SW 1271 (cell line): ENCODE measurements at places on chromosomes 5 and 9.

DNA sequence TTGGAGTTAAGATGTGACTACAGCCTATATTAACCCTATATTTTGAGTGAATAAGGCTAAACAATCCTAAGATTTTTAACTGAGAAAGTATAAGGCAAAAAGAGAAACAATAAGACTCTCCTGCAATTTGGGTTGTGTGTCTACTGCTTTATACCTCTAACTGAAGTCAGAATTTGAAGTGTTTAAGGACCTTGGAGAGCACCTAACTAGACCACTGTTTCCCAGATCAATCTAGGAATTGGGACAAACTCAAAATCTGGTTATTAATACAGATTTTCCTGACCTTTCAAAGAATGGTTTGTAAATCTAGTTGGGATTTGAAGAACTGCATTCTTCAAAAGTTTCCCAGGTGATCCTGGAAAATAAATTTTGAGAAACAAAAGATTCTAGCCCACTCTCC, 42.1 kb downstream of the GABRA1 start:
- no peak for DNase-seq

GRCh38 chr5:108681079-108681921, 66.4 kb upstream of the FER start:
- peak; percentile 38 for DNase-seq

DNA sequence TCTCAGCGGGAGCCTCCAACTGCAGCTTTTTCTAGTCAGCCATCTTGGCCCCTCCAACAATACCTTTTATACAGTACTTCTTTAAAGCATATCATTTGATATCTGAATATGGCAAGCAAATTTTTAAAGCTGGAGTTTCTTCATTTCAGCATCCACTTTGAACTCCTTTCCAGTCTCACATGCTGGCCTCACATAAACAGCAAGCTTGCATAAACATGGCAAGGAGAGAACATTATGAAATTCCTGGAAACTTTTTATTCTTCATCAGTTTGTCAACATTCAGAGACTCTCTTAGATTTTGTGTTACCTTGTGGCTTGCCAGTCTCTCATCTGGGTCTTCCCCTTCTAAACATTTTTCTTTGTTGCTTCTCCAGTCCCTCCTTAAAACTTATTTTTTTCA, 745.3 kb downstream of the NR2F1-AS1 start:
- no peak for DNase-seq

DNA sequence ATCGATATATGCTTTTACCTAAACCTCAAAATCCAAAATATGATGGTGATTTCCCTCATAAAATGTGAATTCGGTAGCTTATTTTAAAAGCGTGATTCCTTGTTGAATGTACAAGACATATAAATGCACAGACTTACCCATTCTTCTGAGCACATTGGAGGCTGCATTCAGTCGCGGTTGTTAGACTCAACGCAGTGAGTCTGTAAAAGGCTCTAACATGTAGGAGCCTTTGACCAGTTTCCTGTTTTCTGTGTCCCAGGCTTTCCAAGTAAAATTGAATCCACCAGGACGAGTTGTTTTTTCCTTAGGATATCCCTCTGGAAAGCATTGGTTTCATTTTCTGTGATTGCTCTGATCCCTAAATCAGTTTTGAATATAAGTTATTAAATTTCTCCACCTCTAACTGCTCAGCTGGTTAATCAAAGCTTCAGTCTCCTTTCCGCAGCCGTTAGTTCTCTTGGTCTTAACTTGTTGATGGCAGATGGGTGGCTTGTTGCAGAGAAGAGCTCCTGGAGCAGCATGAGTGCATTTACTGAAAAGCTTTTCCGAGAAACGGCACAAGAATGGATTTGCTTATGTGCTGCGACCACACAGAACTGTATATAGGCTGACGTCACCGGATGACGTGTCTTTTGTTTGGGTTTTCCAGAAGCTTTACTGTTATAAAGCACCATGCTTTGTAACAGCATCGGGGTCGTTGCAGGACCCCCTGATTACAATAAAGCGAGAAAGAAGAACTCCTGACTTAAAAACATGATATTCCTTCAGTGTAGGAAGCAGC, at the start of gene LRRTM2:
Gene LRRTM2, minus strand, starts transcription at position 565 of the 781 bp plus-strand sequence. Its CDS starts 424 bp downstream, at position 141.
- no peak for DNase-seq

DNA sequence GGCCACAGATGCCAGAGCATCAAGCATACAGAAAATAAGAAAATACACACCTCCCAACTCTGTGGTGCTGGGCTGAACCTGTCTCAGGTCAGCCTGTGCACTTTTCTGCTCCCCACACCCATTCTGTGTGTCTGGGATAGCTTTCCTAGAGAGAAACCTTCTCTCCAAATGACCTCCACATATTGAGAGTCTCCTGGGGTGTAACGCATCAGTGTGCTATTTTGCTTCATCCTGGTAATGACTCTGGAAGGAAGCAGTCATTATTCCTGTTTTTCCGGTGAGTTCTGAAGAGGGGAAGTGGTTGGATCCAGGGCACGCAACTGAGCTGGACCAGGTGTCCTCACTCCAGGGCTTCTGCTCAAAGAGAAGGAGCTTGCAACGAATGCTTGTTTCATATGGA, 73.2 kb upstream of the SH3PXD2B start:
- DNase-seq, result no peak

DNA sequence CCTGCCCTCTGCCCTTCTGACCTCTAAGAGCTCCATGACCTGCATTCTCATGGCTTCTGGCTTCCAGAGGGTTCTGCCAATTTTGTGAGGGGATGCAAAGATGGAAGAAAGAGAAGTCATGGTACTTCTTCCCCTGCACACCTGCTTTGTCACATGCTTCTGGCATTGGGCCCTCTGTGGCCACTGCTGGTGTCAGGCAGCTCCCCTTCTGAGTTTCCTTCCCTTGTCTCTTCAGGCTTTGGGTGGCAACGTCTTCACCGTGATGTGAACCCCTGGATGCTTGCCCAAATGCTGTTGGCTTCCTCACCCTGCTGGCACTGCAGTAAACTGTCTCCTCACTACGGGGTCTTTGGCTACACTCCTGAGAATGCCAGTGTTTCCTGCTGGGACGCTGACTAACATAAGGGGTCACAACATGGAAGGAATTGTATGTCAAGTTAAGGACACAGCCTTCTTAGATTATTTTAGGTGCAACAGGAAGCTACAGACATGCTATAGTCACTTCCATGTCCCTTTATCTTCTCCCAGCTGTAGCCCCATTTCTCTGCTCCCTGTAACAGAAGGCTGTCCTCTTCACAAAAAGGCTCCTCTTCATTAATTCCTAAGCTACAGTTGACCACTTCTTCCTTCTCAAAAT, 8.9 kb upstream of the CLINT1 start:
- DNase-seq, result no peak

DNA sequence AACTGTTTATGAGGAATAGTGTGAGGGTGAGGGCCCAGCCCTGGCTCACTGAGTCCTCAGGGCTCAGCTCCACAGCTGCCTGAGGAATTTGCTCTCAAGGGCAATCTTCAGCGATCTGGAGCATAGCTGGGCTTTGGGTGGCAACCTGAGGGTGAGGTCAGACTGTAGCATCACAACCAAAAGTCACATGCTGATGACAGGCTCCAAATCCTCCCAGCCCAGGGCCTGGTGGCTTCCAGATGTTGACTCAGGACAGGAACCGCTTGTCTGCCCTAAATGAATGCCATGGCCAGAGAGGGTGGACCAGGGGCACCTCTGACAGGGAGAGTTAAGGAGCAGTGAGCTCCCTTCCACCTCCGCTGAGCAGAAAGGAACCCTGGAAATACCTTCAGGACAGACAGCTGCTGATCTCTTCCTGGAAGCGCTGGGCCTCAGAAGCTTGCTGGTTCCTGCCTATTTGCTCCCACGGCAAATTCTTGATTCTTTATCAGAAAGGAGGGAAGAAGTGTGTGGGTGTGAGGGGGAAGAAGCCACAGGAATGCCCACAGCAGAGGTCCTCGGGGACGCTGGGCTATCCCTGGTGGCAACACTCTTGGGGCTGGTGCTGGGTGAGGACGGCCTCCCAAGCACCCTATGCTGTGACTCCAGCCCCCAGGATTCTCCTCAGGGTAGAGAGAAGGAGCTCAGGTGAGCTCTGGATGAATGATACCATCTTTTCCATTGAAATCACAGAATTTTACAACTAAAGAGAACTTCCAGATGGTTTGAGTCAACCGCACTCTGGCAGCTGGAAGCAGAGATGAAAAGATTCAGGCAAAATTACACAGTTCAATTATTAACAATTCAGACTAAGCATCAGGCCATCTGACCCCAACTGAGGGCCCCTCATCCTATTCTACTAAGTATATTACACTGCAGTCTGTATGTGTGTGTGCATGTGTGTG, 13.8 kb upstream of the CTSL start:
- DNase-seq, result no peak

- DNase-seq, result no peak
Measured at GRCh38 chr9:121331549-121331948, 38.5 kb downstream of the STOM start.

GRCh38 chr5:53180538-53180937, 71.0 kb upstream of the MOCS2 start:
- DNase-seq, result no peak

DNA sequence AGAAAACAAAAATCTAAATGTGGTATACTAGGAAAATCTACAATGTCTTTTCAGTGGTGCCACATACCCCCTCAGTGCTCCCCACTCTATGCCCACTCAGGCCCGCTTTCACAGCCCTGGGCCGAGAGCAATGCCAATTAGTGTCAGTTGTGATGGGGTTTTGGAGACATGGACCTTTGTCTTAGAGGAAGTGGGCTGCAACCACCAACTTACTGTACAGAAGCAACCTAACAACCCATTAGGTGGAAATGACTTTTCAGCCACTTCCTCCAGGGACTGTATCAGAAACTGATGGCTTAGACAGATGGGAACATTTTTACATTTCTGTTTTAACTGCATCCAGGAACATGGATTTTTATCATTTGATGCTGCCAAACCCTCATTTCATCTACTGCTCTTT, 268.0 kb downstream of the BNC2 start:
- DNase-seq, result no peak

DNA sequence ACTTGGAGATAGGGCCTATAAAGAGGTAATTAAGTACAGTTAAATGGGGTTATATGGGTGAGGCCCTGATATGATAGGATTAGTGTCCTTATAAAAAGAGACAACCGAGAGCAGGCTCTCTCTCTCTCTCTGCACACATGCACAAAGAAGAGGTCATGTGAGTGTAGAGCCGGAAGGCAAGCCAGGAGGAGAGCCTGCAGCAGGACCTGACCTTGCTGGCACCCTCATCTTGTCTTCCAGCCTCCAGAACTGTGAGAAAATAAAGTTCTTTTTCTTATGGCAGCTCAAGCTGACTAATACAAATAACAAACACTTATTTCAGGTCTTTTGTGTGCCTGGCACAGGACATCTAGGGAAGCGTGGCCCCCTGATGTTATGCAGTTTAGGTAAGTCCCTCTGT, 62.1 kb downstream of the ARHGAP26 start:
- DNase-seq, result no peak

- no peak for DNase-seq
Measured at GRCh38 chr9:95138474-95138873, 179.0 kb downstream of the FANCC start.

DNA sequence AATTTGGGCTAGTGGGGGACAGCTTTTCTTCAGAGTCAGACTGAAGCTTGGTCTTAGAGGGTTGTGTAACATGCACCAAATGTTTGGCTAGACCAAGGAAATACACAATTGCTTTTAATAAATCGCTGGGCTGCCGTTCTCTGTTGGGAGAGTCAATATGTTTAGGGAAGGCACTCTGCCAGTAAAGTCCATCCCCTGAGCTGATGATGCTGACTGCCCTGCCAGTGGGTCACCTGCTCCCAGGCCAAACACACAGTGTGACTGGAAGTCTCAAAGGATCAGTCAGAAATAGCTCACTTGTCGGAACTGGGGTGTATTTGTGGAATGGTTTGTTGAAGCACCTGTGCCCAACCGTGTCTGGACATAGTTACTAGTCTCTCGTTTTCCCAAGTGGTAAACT, 17.9 kb upstream of the ZNF474 start:
- no peak for DNase-seq

- no peak for DNase-seq
Measured at GRCh38 chr5:179244044-179244443, 101.2 kb downstream of the ADAMTS2 start.

- DNase-seq, result peak; percentile 19
Measured at GRCh38 chr9:35757226-35757891, 3.3 kb upstream of the MSMP start.

GRCh38 chr5:111782216-111782615, 25.2 kb upstream of the NREP start:
- DNase-seq, result no peak

- DNase-seq, result no peak
Measured at GRCh38 chr9:87206064-87206661, 258.9 kb upstream of the GAS1 start.

DNA sequence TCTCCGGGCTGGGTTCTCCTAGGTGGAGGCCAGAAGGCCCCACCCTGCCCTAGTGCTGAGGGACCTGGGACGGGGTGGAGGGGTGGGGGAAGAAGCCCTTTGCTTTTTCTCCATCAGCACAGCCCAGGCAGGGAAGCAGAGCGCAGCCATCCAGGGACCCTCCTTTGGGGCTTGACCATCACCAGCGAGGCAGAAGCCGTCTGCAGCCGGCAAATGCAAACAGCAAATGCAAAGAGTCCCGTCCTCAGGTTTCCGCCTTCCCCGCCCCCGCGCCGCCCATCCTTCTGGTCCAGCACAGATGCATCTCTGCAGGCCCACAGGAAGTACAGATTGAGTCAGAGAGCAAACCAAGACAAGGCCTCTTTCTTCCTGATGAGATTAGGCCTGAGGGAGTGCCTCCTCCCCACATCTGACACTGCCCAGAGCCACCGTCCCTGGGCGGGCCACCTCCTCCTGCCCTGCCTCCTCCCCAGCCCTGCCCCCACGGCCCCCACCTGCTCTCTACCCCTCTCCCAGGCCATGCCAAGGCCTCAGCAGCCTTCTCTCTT, 23.4 kb downstream of the CORO2A start:
- DNase-seq, result no peak

- peak; percentile 67 for DNase-seq
Measured at GRCh38 chr5:107248066-107248695, 422.6 kb downstream of the EFNA5 start.

DNA sequence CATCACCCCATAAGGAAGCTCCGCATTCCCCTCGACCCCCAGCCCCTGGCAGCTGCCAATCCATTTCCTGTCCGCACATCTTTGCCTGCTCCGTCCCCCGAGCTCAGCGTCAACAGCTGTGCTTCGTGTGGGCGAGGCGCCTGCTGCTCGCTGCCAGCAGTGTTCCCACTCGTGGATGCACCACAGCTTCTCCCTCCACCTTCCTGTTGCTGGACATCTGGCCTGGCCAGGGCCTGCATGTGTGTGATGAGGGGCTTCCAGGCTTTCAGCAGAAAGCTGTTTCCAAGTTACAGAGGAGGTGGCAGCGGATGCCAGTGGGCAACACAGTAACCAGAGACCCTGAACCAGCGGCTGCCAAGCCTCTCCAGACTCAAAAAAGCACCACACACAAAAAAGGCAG, 86.0 kb downstream of the PRRT1B start:
- DNase-seq, result no peak

GRCh38 chr5:2695200-2695891, 56.1 kb downstream of the IRX2 start:
- DNase-seq, result no peak
